Caco-2 (cell line): ENCODE measurements at places on chromosomes 16 and 17. TPM values are rescaled to one million over a fixed set of nuclear protein-coding genes. Genes with fewer than 3 reads are reported as not detected.

DNA sequence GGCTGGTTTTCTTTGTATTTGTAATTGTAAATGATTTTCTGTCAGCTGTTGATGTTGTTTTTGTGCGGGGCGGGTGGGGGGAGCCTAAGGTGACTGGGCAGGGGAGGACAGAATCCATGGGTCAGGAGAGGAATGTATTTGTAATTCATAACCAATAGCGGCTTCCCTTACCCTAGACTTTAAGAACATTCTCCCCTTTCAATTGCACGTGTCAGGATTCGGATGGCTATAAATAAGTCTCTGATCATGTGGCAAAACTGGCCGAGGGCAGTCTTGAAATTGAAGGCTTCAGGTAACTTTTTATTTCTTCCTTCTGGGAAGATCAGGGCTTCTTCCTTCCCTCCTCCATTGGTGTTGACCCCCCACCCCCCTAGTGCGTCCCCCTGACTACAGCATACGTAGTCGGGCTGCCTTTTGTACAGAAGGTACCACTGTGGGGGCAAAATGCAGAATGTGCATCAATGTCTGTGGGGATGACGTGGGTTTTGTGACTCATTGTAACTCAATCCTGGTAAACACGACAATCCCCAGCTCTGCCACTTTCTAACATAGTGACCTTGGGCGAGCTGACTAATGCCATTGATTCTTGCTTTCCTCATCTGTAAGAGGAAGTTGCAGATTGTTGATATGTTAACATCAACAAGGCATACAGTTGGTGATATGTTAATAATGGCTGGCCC, 16.2 kb downstream of the MARCHF10 start:
- DNase-seq = no peak
- H3K4me3 ChIP-seq = no peak overlapping the region
- no peak overlapping the region for H3K27ac ChIP-seq
- no peaks in the 10 kb centered on the region for H3K36me3 ChIP-seq

GRCh38 chr17:27555339-27555738, 75.6 kb upstream of the LGALS9 start:
- H3K36me3 ChIP-seq = peaks cover 5% of the 10 kb centered on the region
- peaks cover 47% of the 10 kb centered on the region for H3K4me1 ChIP-seq
- H3K4me3 ChIP-seq = no peak overlapping the region
- H3K27ac ChIP-seq = peak overlapping the region; percentile 2

DNA sequence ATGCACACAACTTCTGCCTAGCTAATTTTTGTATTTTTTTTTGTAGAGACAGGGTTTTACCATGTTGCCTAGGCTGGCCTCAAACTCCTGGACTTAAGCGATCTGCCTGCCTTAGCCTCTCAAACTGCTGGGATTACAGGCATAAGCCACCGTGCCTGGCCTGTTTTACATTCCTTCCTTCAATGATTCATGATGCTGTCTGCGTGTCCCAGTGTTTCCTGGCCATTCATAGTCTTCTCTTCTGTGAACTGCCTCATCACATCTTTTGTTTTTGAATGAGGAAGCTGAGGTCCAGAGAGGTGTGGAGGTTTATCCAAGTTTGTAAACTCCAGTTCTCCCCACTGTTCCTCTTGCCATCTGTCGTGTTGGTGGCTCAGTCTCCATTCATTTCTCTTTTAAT, 64.5 kb upstream of the MED9 start:
- no peaks in the 10 kb centered on the region for H3K36me3 ChIP-seq
- no peak overlapping the region for H3K4me3 ChIP-seq
- no peak overlapping the region for H3K27ac ChIP-seq
- H3K27me3 ChIP-seq = no peaks in the 10 kb centered on the region
- H3K4me1 ChIP-seq = peaks cover 18% of the 10 kb centered on the region
- DNase-seq = no peak

- H3K4me3 ChIP-seq = no peak overlapping the region
- H3K4me1 ChIP-seq = peaks cover 20% of the 10 kb centered on the region
- H3K36me3 ChIP-seq = no peaks in the 10 kb centered on the region
- peak; percentile 83 for DNase-seq
- no peaks in the 10 kb centered on the region for H3K27me3 ChIP-seq
Observed at GRCh38 chr17:17354560-17355349, 51.6 kb downstream of the NT5M start.

- peaks cover 15% of the 10 kb centered on the region for H3K4me1 ChIP-seq
- H3K27me3 ChIP-seq = no peaks in the 10 kb centered on the region
- H3K4me3 ChIP-seq = no peak overlapping the region
- no peak for DNase-seq
- H3K27ac ChIP-seq = no peak overlapping the region
Observed at GRCh38 chr17:42766124-42766523, 5.1 kb downstream of the RAMP2 start.

- H3K4me3 ChIP-seq = no peak overlapping the region
- H3K27ac ChIP-seq = no peak overlapping the region
- no peaks in the 10 kb centered on the region for H3K27me3 ChIP-seq
Observed at GRCh38 chr17:7102421-7102820, 12.2 kb downstream of the ASGR2 start.

DNA sequence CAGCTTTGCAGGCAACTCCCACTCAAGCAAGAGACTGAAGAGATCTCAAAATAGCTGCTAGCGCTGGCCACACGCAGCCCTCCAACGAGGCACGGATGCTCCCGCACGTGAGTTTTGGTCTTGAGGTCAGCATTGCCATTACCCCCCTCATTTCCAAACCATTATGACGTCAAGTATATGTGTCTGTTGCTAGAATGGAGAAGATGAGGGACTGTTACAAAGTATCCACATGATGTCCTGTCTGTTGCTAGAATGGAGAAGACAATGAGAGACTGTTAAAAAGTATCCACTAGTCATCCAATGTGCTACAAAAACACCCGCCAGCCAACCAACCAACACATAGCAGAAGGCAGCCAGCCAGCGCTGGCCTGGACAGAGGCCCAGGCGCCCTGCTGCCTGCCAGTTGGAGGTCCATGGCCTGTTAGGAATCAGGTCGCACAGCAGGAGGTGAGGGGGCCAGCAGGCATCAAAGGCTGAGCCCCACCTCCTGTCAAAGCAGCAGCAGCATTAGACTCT, 24.8 kb downstream of the KLHDC4 start:
- peaks cover 5% of the 10 kb centered on the region for H3K36me3 ChIP-seq
- no peaks in the 10 kb centered on the region for H3K4me1 ChIP-seq
- no peak for DNase-seq
- H3K27ac ChIP-seq = no peak overlapping the region
- no peak overlapping the region for H3K4me3 ChIP-seq
- H3K27me3 ChIP-seq = no peaks in the 10 kb centered on the region

GRCh38 chr16:18834864-18835263, 33.5 kb upstream of the ARL6IP1 start:
- H3K27ac ChIP-seq = no peak overlapping the region
- no peak overlapping the region for H3K4me3 ChIP-seq
- no peaks in the 10 kb centered on the region for H3K27me3 ChIP-seq
- peaks cover 5% of the 10 kb centered on the region for H3K36me3 ChIP-seq

DNA sequence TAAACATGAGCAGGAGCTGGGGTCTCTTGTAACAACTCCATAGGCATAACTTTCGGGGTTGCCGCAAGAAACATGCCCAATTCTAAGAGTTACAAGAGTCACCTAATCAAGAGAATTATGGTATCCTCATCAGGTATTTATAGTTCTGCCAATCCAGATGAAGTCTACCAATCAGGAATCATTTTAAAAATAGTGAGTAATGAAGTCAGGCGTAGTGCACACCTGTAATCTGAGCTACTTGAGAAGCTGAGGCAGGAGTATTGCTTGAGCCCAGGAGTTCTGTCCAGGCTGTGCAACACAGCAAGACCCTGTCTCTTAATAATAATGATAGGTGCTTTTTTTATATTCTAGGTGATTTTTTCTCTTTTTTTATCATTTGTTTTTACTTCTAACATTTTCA, 128.5 kb upstream of the RBL2 start:
- peaks cover 9% of the 10 kb centered on the region; the same call in 1 of the 2 replicates for H3K4me1 ChIP-seq
- H3K27me3 ChIP-seq = no peaks in the 10 kb centered on the region
- H3K36me3 ChIP-seq = no peaks in the 10 kb centered on the region; the same call in none of the 2 replicates
- no peak overlapping the region for H3K4me3 ChIP-seq

- H3K4me1 ChIP-seq = peaks cover 19% of the 10 kb centered on the region
- H3K27ac ChIP-seq = no peak overlapping the region
- H3K27me3 ChIP-seq = no peaks in the 10 kb centered on the region
Observed at GRCh38 chr17:75350706-75351105, 54.8 kb downstream of the GRB2 start.

DNA sequence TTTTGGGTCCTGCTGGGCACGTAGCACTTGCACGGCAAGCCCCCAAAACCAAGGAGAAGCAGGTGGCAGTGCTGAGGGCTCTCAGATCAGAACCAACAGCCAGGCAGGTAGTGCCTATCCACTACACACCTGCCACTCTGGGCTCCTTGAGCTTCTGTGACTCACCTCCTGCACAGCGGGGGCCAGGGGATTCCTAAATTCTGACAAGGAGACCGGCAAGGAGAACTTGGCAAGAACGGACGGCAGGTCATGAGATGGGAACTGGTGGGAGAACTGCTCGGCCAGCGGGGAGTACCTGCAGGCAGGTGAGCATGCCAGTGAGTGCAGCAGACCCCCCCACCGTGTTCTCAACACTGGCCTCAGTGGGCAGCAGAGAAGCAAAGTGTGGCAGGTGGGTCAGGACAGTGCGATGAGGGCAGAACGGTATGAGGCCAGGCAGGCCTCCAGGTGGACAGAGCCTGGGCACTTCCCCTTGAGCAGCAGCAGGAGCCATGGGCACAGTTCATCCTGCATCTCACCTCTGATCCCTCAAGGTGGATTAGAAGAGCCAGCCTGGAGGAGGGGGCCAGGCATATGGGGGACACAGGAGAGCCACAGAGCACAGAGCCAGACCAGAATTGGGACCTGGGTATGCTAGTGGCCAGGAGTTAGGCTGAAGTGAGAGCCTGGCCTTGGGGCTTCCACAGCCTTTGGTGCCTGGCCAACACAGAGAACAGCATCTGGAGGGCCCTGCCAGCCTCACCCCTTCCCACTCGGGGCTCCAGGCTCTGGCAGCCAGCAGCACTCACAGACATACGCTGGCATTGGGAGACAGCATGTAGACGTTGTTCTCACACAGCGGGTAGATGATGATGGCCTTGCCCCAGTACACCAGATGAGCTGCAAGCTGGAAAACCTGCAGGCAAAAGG, 14.7 kb downstream of the MPG start:
- H3K4me3 ChIP-seq = no peak overlapping the region
- DNase-seq = no peak
- no peaks in the 10 kb centered on the region; the same call in none of the 2 replicates for H3K36me3 ChIP-seq
- no peak overlapping the region for H3K27ac ChIP-seq

GRCh38 chr17:77593081-77593480, 365.4 kb upstream of the TNRC6C start:
- H3K27me3 ChIP-seq = no peaks in the 10 kb centered on the region
- no peak overlapping the region for H3K27ac ChIP-seq
- no peak overlapping the region for H3K4me3 ChIP-seq
- H3K4me1 ChIP-seq = 0 out of 2 replicates have a peak, but pooled peaks cover 7% of the 10 kb centered on the region
- DNase-seq = no peak

DNA sequence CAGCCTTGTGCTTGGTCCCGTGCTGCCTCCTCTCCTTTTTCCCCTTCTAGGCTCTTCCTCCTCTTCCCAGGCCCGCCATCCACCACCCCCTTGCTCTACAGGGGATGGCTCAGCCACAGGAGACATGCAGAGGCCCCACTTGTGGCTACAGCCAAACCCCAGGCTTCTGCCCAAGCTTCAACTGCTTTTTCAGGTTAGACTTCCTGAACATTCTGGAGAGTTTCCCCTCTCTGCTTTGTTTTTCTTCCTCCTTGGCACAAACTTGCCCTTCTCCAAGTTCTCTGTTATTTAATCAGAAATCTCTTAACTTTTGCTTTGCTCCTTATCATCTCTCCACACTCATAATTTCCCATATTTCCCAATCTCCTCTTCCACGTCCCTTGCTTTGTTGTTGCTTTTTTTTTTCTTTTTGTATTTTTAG, 18.3 kb upstream of the HAS3 start:
- H3K4me3 ChIP-seq = no peak overlapping the region
- H3K27me3 ChIP-seq = no peaks in the 10 kb centered on the region
- no peak for DNase-seq
- H3K36me3 ChIP-seq = no peaks in the 10 kb centered on the region
- peak overlapping the region; percentile 30 for H3K27ac ChIP-seq

DNA sequence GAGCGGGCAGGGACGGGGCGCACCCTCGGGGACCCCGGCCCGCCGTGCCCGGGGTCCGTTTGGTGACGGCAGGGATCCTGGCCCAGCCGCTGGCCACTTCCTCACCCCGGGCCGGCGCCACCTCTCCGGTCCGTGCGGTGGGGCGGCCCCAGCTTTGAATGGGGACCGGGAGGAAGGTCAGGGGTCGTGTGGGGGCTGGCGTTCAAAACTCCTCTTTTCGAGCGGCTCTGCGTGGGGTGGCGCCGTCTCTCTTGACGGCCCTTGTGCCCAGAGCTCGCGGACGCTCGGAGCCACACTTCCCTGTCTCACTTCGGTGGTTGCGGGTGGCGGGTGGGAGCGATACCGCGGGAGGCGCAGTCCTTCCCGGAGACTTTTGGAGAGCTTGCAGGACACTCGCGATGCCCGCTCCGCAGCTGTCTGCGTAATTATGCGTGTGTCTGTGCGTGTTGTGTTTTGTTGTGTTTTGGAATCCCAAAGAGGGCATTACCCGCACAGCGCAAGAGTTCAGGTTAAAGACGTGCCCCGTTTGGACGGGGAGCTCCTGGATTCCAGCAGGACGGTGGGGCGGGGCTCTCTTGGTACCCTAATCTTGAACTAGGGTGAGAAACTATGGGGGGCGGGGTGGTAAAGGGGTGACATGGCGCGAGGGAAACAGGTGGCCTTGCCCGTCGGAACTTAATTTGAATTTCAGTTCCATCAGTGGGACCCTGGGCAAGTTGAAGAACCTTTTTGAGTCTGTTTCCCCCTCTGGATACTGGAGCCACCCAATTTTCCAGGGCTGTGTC, 637 bp downstream of the PLCG2 start:
- peak overlapping the region; percentile 72 for H3K4me3 ChIP-seq
- no peak for DNase-seq
- 0 out of 2 replicates have a peak, but pooled peaks cover 1% of the 10 kb centered on the region for H3K27me3 ChIP-seq
- peak overlapping the region; percentile 67 for H3K27ac ChIP-seq
- peaks cover 12% of the 10 kb centered on the region for H3K4me1 ChIP-seq

The TBC1D26 gene
- total RNA-seq = not detected in 2 replicates

The MAF gene
- total RNA-seq = 3.6 and 4.2 TPM in 2 replicates

The TNRC6C gene
- total RNA-seq = 17.9 and 19.5 TPM in 2 replicates

The TMEM235 gene
- total RNA-seq = not detected in 2 replicates

The IRF8 gene
- total RNA-seq = 29.5 and 31.7 TPM in 2 replicates

The TELO2 gene
- total RNA-seq = 55.7 and 62.6 TPM in 2 replicates

The CANT1 gene
- 68.9 and 86.4 TPM in 2 replicates for total RNA-seq

The KLHL10 gene
- not detected in 2 replicates for total RNA-seq

The TUBG2 gene
- total RNA-seq = 23.8 and 26.5 TPM in 2 replicates

The HS3ST4 gene
- total RNA-seq = 0.11 and 0.12 TPM in 2 replicates

The RAPGEFL1 gene
- 13.2 and 15.0 TPM in 2 replicates for total RNA-seq

The HOXB4 gene
- total RNA-seq = 3.4 and 3.9 TPM in 2 replicates

The CHST4 gene
- not detected in 2 replicates for total RNA-seq

The CCDC200 gene
- not detected in 2 replicates for total RNA-seq
